Activated T-helper 17 cell treated with anti-CD3 and anti-CD28 coated beads, Interleukin-2, amount 50 U/mL, for 72 hours (primary cell): ENCODE measurements at places on chromosomes 4 and X. TPM values are rescaled to one million over a fixed set of nuclear protein-coding genes. Genes with fewer than 3 reads are reported as not detected.

GRCh38 chr4:57075367-57075766, 34.8 kb downstream of the IGFBP7 start:
- ATAC-seq: no peak

DNA sequence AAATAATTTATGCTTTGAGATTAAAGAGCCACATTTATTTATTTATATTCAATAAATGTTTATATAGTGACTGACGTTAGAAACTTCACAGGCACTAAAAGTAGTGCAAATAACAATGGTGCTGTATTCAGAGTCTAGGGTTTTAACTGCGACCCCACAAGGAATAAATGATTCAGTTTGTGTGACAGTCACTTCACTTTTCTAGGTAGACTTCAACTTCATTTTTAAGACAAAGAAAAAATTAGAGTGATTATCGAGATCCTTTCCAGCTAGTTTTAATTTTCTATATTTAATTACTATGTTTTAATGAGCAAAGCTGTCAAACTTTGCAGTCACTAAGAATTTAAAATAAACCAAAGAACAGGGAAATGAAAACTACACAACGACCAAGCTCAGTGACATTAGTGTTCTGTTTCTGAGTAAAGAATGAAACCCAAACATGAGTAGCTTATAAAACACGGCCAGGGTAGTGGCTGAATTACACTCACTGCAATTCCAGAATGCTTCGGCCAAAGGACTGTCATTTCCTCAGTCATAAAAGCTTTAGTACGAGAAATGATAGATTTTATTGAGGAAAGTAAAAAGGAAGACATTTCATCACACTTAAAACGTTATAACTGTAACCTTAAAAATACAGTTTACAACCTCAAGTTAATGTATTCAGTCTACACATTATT, 38.6 kb downstream of the ADGRA3 start:
- no peak for ATAC-seq

DNA sequence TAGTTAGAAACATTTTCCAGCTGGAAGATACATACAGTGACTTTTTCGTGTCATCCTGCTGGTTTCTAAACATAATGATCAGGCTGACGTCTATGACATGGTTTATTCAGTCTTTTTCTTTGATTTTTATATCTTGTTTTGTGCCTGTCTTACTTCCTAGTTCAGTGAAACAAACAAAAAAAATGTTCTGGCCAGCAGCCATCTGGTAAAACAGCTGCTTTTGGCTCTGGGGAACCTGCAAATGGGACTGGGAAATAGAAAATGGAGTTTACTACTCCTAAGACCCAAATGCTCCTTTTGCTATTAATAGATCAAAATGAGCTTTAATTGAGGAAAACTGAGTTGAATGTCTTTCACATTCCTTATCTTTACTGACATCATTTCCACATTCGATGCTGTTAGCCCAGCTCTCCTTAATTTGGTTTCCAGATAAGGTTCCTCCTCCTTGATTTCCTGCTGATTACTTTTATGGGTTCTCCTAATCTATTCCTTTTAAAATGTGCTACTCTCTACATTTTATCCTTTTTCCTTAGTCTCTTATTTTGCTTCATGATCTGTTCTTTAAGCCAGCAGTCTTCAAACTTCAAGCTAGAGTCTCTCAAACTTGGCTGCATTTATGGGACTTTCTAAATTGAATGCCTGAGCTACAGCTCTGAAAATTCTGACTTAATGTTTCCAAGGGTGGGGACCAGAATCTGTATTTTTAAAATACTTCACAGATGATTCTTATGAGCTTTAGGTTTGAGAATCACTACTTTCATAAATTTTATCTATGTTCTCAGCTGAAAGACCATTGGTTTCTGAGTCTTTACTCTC, 499.5 kb downstream of the ANKRD50 start:
- no peak for ATAC-seq

GRCh38 chr4:6693231-6694176, at the start of gene S100P:
TSS of gene S100P (plus strand) at chr4:6693878. CDS start at chr4:6693933, 55 bp downstream.
- no peak for ATAC-seq

DNA sequence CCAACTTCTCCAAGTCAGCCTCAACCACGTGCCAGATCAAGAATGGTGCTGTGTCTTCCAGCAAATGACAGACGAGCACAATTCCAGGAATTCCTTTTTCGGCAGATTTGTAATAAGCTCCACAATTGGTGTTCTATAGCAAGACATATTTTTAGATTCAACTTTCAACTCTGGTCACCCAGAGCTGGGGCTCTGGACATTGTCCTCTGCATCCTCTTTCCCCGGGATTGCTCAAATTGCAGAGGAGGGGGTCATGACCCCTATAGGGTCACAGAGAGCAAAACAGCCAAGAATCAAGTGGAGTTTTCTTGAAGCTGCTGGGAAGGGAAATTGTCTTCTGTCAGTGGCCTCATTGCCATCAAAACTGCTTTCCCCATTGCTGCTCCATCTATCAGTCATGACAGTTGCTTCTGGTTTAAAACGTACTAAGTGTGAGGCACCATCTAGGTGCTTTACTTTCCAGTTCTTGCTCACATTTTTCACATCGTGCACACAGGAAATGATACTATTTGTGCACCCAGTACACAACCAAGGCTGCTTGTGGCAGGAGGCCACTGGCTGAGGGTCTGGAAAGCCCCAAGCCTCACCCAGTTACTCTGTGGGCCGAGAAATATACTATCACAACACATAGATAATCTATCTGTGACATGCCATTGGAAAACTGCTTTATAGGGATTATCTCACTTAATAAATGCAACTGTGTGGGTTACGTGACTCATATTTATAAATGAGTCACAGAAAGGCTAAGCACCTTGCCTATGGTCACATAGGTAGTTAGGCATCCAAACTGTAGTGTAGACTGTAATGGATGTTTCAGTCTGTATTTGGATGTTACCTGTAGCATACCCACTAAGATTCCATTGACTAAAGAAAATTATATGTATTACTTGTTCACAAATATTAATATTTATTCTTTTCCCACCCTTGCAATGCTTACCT, 91.7 kb upstream of the PHOX2B start:
- ATAC-seq: peak; percentile 92

DNA sequence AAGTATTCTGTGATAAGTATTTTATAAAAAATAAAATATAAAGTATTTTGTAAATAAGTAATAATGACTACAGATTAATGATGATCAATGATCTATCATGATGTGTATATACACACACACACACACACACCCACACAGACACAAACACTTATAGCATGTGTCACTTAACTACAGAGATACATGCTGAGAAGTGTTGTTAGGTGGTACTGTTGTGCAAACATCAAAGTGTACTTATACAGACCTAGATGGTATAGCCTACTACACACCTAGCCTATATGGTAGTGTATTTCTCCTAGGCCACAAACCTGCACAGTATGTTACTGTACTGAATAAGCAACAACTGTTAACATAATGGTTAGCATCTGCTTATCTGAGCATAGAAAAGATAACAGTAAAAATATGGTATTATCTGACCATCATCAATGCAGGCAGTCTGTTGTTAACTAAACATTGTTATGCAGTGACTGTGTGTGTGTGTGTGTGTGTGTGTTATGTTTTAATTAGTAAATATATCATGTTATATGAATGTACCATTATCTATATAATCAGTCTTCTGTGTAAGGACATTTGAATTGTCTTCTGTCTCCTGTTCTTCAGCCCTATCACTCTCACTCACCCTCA, 138.2 kb downstream of the CAMK2D start:
- no peak for ATAC-seq

DNA sequence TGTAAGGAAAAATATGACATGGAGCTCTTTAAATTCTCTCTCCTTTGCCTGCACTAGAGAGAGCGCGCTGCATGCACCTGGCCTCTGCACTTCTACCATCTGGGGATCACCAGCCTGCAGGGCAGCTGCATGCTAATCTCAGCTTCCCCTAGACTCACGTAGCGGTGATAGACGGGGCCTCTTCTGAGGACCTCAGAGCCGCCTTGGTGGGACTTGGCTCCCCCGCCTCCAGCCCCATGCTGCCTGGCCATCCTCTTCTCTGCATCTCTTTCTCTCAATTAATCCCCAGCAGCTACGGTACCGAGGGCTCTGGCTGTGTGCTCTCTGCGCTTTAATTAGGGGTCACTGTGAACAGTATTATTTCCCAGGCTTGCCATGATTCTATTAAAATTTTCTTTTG, 52.8 kb upstream of the PSAPL1 start:
- no peak for ATAC-seq

DNA sequence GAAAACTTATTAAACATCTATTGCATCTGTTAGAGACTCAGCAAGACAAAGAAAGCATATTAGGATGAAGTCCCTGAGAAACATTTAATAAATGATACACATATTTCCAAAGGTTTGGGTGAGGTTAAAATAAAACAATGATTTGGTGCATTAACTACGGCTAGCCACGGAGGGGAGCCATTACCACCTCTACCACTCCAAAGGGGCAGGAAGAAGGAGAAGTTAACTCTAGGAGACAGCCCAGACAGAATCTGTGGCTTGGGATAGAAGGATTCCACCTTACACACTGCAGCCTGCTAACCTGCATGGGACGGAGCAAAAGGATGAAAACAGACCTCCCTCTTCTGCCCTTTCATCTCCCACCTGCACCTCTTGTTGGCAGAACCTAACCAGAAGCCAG, 189.1 kb upstream of the C1QTNF7 start:
- peak; percentile 45 for ATAC-seq

GRCh38 chrX:2589186-2590020, 88.6 kb upstream of the DHRSX start:
- peak; percentile 24 for ATAC-seq

The DUX4 gene
- not detected for total RNA-seq

The UCHL1 gene
- total RNA-seq: 1.0 TPM

The XPNPEP2 gene
- 0.52 TPM for total RNA-seq
